Mesenteric fat pad (tissue), 1 donor: ENCODE measurements at places on chromosomes 1 and 21.

- DNase-seq = peak; percentile 77
These were observed 81.4 kb upstream of the TLR5 start for GRCh38 chr1:223224465-223224864.

DNA sequence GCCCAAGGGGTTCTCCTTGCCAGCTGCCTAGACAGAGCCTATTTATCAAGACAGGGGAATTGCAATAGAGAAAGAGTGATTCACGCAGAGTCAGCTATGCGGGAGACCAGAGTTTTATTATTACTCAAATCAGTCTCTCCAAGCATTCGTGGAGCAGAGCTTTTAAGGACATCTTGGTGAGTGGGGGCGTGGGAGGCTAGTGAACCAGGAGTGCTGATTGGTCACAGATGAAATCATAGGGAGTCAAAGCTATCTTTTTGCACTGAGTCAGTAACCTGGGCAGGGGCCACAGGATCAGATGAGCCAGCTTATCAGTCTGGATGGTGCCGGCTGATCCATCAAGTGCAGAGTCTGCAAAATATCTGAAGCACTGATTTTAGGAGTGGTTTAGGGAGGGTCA is 64.8 kb upstream of the MRPS6 start:
- DNase-seq = no peak

GRCh38 chr1:81594206-81594605 is 206.5 kb upstream of the ADGRL2 start:
- DNase-seq = no peak

DNA sequence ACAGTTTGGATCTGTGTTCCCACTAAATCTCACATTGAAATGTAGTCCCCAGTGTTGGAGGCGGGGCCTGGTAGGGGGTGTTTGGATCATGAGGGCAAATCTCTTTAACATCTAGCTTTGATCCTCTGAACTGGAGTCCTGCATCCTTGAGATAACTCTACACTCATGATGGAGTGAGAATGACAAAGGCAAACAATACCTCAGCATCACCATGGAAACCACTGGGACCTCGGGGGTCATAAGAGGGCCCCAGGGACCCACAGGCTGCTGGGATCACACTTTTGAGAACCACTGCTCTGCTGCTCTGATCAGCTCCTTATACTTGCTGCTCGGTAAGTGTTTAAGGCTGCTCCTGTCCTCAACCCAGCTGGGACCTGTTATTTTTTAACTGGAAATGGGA is 13.4 kb upstream of the OBSCN start:
- peak; percentile 30 for DNase-seq
